ENCODE measurements at places on chromosomes 7 and 10. TPM values are rescaled to one million over a fixed set of nuclear protein-coding genes. Genes with fewer than 3 reads are reported as not detected.

HSPA12A gene
- 79.5 TPM for total RNA-seq

DNA sequence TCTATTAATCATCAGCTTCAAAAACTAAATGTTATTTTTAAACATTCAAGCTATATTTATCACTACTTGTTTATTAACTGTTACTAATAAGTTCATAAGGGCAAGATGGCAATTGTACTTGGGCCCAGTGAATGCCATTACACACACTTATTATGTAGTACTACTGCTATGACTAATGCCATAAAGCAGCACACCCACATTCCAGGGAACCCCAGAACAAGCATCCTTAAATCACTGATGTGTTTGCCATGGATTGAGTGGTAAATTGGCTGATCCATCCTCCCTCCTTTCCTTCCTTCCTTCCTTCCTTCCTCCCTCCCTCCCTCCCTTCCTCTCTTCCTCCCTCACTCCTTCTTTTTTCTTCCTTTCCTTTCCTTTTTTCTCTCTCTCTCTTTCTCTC is 37.4 kb upstream of the RSU1 start:
- DNase-seq, result peak; percentile 88

BTBD16 gene
- total RNA-seq, result not detected

TMEM26 gene
- 0.10 TPM for total RNA-seq

- no peak for DNase-seq
Observed at GRCh38 chr7:71404726-71405345, 272.9 kb downstream of the GALNT17 start.

DNA sequence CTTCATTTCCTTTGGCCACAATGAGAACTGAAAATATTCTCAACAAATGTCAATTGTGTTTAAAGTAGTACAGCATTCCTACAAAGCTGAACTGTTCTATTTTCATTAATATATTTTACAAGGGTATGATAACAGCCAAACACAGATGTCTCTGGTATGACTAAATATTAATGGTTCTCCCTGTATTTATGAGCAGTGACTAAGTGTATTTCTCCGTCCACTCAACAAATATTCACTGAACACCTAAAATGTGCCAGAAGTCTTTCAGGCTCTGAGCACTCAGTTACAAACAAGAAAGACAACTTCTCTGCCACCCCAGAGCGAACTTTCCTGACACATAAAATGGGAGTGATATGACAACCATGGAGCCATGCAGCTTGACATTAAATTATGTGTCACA is 135.6 kb downstream of the VPS41 start:
- DNase-seq, result no peak

GRCh38 chr10:58444876-58445275 is 59.7 kb downstream of the TFAM start:
- DNase-seq, result no peak

PARP12 gene
- total RNA-seq, result 61.8 TPM

GRCh38 chr7:114417290-114417689 is 2.7 kb downstream of the FOXP2 start:
- DNase-seq, result no peak

- peak; percentile 75 for DNase-seq
Observed at GRCh38 chr10:110746254-110746826, 102.2 kb downstream of the RBM20 start.

NUPR2 gene
- 0.20 TPM for total RNA-seq

DNA sequence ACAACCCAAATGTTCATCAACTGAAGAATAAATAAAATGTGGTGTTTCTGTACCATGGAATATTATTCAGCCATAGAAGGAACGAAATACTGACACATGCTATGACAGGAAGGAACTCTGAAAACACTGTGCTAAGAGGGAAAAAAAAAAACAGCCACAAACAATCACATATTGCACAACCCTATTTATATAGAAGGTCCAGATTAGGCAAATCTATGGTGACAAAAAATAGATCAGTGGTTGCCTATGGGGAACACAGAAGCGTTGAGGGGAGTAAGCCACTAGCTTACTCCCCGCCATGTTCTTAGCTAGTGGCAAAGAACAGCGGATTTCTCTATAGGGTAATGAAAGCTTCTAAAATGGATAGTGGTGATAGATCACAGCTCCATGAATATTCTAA is 198.4 kb downstream of the TPST1 start:
- DNase-seq, result no peak

DNA sequence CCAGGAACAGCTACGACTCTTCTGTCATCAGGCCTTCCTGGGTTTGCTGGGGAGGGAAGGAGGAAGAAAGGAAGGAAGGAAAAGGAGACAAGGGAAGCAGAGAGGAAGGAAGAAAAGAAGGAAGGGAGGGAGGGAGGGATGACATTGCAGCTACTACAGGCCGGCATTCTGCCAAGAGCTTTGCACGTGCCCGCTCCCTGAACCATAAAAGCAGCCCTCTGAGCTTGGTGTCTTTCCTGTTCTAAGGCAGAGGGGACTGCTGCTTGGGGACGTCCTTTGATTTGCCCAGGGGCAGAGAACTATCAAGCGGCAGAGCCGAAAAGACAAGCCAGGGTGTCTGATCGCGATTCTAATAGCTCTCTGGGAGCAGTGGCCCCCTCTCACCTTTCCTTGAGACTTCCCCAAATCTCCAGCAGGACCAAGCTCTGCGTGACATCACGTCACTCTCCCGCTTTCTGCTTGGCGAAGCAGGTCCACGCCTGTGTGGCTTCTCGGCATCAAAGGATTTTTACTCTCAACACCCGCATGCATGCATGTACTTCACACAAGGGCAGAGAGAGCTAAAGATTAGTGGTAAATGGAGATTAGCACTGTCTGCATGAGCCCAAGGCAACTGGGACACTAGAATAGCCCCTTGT is 167.8 kb upstream of the AUTS2 start:
- no peak for DNase-seq

ANKRD30A gene
- not detected for total RNA-seq

PNLIPRP1 gene
- total RNA-seq, result not detected

DNA sequence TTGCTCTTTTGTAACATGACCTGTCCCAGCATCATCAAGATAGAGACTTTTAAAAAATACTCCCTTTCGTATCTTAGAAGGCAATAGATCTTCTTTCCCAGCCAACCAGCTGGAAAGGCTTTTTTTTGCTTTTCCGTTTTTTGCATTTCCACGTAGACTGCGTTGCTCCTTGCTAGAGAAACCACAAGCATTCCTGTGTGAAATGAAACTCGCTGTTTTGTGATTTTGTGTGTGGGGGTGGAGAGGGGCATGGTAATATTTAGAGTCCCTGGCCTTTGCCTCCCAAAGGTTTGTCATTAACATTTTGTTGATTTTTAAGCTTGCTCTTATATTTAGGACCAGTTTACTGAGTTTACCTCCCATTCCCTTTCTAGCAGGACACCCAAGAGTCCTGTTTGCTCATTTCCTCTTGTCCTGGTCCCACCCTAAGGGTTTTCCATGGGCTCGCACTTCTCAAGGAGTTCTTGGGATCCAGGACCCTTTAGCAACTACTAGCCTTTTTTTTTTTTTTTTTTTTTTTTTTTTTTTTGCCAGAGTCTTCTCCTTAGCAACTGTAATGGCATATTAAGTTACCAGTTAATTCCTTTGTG is 243.6 kb downstream of the BICC1 start:
- peak; percentile 71 for DNase-seq
